ENCODE measurements at places on chromosomes 4 and X.

GRCh38 chr4:90476586-90476985, 349.4 kb downstream of the CCSER1 start:
- no peak for DNase-seq

- no peak for DNase-seq
Observed at GRCh38 chrX:6325437-6325836, 96.8 kb upstream of the NLGN4X start.

GRCh38 chr4:38013461-38014366, 53.5 kb downstream of the PTTG2 start:
- no peak for DNase-seq

DNA sequence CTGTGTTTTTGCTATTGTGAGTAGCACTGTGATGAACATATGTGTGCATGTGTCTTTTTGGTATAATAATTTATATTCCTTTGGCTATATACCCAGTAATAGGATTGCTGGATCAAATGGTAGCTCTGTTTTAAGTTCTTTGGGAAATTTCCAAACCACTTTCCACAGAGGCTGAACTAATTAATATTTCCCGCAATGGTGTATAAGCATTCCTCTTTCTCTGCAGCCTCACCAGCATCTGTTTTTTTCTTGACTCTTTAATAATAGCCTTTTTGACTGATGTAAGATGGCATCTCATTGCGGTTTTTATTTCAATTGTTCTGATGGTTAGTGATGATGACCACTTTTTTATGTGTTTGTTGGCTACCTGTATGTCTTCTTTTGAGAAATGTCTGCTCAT, 247.7 kb upstream of the NDST3 start:
- DNase-seq = no peak

- DNase-seq = no peak
Observed at GRCh38 chr4:105296672-105297071, 150.0 kb downstream of the TET2 start.
